ENCODE measurements at places on chromosomes 2 and 18.

DNA sequence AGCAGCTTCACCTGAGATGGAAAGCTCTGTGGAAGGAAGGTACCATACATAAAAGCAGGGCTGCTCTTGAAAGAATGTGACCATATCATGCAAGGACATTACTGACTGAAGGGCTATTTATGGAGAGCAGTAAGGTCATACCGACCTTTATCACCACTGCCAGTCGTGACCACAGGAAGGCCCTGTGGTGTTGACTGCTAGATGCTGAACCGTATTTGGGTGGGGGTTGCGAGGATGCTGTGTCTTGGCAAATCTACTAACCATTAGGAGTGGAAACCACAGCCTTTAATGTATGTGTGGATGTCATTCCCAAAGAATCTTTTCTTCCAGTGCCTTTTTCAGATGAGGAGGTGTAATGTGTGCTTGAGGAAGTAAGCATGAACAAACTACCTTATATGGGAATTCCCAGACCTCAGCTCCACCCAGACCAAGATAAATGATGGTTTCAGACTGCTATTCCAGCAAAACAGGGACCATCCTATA, 60.8 kb downstream of the LIMS1 start:
- H3K27me3 ChIP-seq = no peaks in the 10 kb centered on the region
- no peaks in the 10 kb centered on the region for H3K36me3 ChIP-seq
- H3K4me3 ChIP-seq = no peak overlapping the region
- no peak for DNase-seq
- peaks cover 26% of the 10 kb centered on the region for H3K4me1 ChIP-seq

DNA sequence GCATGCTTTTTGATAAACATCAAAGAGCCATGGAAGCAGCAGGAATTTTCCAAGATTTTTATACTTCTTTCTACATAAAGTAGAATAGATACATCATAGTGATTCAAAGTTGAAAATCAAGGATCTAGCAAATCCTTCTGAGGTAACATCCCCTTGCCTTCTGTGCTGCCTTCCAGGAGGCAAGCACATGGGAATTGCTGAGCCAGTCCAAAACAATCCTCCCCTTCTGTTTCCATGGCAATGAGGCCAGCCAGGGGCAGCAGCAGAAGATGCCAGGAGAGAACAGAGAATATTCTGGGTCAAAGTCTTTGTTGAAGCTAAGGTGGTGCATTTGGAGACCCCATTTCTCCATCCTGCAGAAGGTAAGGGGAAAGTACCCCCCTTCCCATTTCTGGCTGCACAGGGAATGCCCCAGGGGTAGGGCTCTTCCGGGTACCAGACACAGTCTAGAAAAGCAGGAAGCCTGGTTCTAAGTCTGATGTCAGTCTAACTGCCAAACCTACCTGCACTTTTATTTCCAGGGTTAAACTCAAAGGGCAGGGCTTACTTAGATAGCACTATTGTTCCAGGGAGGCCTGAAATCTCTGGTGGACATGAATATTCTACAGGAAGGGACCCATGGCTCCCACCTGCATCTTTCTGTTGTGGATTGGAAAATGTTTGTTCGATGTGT, 22.1 kb downstream of the CENPA start:
- H3K36me3 ChIP-seq = no peaks in the 10 kb centered on the region
- H3K4me1 ChIP-seq = peaks cover 9% of the 10 kb centered on the region
- no peak overlapping the region for H3K4me3 ChIP-seq
- H3K27me3 ChIP-seq = no peaks in the 10 kb centered on the region
- H3K27ac ChIP-seq = no peak overlapping the region
- DNase-seq = no peak

DNA sequence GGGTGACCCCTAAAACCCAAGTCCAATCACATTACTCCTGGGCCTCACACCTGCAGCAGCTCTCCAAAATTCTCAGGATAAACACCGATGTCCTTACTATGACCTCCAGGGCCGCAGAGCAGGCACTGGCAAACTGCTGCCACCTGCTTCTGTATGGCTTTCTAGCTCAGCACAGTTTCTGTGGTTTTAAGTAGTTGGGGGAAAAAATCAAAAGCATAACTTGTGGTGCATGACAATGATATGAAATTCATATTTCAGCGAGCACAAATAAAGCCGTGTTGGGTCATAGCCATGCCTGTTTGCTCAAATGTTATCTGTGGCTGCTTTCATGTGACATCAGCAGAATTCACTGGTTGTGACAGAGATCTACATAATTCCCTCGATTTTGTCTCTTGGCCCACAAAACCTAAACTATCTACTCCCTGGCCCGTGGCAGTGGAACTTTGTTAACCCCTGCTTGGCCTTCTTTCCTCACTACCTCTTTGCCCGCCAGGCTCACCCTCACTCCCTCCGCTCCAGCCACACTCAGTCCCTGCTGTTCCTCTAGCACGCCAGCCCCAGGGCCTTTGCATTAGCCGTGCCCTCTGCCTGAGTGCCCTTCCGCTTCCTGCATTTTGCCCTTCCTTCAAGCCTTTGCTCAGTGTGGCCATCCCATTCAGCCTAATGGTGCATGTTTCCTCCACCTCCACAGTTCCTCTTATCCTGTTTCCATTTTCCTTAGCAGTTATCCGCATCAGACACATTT, 108.3 kb downstream of the AGAP1 start:
- DNase-seq = no peak
- peaks cover 2% of the 10 kb centered on the region for H3K4me1 ChIP-seq
- no peak overlapping the region for H3K27ac ChIP-seq
- H3K27me3 ChIP-seq = peaks cover 1% of the 10 kb centered on the region
- H3K4me3 ChIP-seq = no peak overlapping the region

DNA sequence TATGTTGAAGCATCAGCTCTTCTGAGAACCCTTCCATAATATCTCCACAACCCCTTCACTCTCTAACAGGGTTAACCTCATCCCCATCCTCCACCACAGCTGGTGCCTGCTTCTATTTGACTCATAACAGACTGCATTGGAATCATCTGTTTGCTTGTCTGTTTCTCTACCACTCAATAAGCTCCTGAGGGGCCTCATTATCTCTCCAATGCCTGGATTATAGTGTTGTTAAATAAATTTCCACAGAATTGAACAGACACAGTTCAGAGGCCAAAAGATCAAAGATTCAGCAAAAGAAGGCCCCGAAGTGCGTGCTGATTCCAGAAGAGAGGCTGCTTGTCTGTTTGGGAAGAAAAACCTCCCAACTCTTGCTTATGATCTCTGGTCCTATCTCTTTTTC, 33.7 kb upstream of the FAM98A start:
- H3K36me3 ChIP-seq = no peaks in the 10 kb centered on the region
- no peak overlapping the region for H3K4me3 ChIP-seq
- DNase-seq = no peak
- H3K27me3 ChIP-seq = no peaks in the 10 kb centered on the region

DNA sequence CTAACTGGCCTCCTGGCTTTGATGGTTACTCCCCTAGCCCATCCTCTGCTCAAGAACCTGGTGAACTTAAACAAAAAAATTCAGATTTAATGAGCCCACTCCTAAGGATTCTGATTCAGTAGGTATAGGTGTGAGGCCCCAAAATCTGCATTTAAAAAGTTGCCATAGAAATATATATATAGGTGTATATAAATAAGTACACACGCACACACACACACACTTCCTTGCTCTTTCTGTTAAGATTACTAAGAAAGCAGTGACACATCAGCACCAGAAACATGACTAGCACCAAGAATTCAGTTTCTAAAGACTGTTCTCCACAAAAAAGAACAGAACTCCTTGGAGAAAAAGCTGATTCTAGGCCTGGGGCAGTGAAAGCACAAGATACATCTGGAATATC, 17.8 kb downstream of the EML6 start:
- H3K27ac ChIP-seq = no peak overlapping the region
- no peaks in the 10 kb centered on the region for H3K27me3 ChIP-seq
- no peaks in the 10 kb centered on the region for H3K36me3 ChIP-seq
- no peak overlapping the region for H3K4me3 ChIP-seq
- no peaks in the 10 kb centered on the region for H3K4me1 ChIP-seq

DNA sequence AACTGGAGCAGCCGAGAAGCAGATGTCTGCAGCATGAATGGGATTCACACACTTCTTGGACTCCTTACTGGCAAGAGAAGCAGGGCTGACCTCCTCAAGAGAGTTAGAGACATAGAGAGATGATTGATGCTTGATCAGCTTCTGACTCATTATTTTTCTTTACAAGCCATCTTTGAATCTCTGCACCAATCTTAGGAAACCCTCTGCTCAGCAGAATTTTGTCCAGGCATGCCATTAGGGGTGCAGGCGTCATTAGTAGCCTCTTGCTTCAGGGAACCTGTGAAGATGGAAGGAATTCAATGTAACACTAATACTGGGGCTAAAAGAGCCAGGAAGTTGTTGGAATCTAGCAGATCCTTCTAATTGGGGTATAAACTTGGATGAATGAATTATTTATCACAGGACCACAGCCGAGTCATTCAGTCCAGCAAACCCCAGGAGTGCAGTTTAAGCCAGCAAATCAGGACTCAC, 151.8 kb downstream of the MGAT5 start:
- no peak for DNase-seq
- no peak overlapping the region for H3K27ac ChIP-seq
- H3K4me3 ChIP-seq = no peak overlapping the region
- H3K4me1 ChIP-seq = peaks cover 2% of the 10 kb centered on the region

DNA sequence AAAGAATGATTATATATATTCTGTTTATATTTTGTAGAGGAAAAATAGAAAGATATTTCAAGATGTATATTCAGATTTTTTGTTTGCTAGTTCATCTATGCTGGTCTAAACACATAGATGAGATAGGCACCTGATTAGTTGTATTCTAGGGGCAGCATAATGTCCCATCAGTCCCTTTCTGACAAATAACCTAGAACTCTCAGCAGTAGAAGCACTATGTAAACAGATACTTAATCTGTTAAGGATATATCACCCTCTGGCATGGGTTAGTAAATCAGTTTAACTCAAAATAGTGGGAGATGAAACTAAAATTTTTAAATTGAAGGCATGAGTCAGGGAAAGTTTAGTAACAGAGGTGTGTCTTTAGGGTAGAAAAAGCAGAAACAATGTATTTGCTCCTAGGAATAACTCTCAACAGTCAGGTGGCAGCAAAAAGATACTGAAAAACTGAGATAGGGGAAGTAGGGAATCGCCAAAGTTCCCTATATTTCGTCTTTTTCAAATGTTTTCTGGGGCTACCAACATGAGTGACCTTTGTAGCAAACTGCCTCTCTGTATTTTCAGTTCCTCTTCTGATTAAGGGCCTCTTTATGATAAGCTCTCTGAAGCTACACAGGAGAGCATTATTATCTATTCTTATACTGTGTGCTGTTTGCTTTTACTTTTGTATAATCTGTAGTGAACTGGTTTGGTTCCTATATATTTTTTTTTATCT, 5.7 kb downstream of the PPP1R1C start:
- H3K36me3 ChIP-seq = no peaks in the 10 kb centered on the region
- no peaks in the 10 kb centered on the region for H3K27me3 ChIP-seq
- no peak overlapping the region for H3K27ac ChIP-seq
- H3K4me3 ChIP-seq = no peak overlapping the region

- DNase-seq = no peak
- H3K27ac ChIP-seq = no peak overlapping the region
- H3K36me3 ChIP-seq = no peaks in the 10 kb centered on the region
- no peak overlapping the region for H3K4me3 ChIP-seq
Observed at GRCh38 chr2:117056376-117056748, 758.1 kb upstream of the DDX18 start.

DNA sequence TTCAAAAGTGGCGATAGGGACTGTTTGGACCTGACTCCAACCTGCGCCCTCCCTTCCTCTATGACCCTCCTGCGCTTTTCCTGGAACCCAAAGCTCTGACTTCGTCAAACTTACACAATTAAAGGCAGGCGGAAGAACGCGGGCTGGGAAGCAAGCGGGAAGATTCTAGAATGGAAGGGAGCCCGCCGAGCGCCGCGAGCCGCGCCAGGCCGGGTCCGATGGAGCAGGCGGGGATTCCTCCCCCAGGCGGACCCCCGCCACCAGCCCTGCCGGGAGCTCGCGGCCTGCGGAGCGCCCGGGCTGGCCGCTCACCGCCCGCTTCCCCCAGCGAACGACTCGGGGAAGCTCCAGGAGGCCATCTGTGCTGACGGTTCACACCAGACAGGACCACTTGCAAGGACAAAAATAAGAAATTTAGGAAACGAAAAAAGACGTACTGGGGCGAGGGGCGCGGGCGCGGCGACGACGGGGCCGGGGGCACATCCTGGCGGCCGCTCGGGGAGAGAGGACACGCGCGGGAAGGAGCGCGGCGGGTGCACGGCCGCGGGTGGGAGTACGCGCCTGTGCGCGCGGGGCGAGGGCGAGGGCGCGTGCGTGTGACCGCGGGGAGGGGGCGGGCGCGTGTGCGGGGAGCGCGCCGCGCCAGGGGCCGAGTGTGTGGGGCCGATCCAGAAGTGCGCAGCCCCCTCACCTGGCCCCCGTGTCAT, 1.1 kb upstream of the SALL3 start:
- DNase-seq = no peak
- no peaks in the 10 kb centered on the region for H3K36me3 ChIP-seq
- H3K4me1 ChIP-seq = peaks cover 12% of the 10 kb centered on the region
- peak overlapping the region; percentile 54 for H3K4me3 ChIP-seq

DNA sequence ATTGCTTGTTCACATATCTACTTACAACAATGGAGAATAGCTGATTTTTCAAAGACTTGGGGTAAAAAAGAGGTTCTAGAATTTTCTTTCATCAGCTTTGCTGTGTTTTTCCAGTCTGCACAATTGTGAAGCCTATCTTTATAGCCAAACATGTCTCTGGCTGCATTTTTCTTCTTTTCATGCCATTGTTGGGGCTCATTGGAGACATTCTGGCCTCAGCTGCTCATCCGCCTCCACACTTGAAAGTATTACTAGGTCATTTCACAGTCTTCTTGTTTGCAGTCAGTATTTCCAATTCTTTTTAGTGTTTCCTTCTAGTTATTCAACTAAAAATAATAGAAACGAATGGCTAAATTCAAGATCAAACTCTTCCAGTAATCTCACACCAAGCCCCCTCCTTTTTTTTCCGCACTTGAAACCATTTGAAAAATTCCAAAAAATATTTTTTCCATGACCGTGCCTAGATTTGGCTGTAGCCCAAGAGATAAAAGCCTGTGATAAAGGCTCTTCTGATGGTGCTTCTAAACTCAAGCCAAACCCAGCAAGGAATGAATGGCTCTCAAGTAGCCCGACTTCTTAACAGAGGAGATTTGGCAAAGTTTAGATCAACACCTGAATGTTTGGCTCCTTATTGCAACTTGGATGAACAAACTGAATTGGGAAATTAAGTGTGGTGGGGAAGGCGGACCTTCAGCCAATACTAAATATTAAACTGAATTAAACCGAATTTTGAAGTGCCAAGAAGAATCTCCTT, 103.4 kb downstream of the NRP2 start:
- peaks cover 2% of the 10 kb centered on the region for H3K36me3 ChIP-seq
- peaks cover 19% of the 10 kb centered on the region for H3K4me1 ChIP-seq
- peak overlapping the region; percentile 81 for H3K27ac ChIP-seq
- H3K4me3 ChIP-seq = no peak overlapping the region
- no peak for DNase-seq
- no peaks in the 10 kb centered on the region for H3K27me3 ChIP-seq

- H3K36me3 ChIP-seq = no peaks in the 10 kb centered on the region
- no peaks in the 10 kb centered on the region for H3K4me1 ChIP-seq
- no peak overlapping the region for H3K4me3 ChIP-seq
- no peaks in the 10 kb centered on the region for H3K27me3 ChIP-seq
Observed at GRCh38 chr18:68925268-68925667, 127.4 kb downstream of the CCDC102B start.
